ENCODE measurements at places on chromosomes 16 and 17.

DNA sequence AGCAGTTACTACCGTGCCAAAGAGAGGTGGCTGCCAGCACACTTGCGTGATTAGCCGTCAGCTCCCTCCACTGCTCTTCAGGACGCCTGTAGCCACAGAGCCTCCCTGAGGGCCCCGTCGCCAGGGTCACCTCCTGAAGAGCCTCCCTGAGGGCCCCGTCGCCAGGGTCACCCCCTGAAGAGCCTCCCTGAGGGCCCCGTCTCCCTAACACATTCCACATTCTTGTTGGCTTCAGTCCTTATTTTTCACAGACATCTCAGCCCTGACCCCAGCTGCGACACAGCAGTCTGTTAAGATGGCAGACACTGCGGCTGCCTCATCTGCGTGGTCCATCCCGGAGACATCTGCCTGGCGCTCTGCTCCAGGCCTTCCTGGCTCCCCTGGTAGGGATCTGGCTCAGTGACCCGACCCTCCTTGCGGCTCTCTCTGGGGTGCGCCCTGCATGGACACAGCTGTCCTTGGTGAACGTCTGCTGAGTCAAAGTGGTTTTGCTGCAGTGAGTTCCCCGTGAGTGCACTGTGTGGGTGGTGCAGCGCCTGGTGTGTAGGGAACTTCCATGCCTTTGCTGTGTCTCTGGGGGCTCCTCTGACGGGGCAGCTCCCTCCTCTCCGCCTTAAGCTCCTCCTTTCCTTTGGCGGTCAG is 11.4 kb downstream of the ACSF3 start:
- DNase-seq: peak; percentile 56

DNA sequence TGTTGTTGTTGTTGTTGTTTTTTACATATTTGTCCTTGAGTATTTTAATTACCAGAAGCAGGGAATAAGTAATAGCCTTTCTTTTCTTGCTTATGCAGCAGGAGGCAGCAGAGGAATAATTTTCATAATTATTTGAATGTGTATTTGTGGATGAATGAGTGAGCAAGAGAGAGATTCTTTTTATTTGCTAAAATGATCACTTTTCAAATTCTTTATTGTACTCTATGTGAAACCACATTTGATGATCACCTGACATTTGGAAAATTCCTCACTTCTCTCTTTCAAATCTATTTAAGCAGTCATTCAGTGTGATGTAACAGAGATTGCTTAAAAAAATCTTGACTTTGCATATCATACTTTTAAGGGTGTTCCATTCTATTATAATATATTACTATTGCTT is 223.6 kb downstream of the BCAS3 start:
- DNase-seq: peak; percentile 45

DNA sequence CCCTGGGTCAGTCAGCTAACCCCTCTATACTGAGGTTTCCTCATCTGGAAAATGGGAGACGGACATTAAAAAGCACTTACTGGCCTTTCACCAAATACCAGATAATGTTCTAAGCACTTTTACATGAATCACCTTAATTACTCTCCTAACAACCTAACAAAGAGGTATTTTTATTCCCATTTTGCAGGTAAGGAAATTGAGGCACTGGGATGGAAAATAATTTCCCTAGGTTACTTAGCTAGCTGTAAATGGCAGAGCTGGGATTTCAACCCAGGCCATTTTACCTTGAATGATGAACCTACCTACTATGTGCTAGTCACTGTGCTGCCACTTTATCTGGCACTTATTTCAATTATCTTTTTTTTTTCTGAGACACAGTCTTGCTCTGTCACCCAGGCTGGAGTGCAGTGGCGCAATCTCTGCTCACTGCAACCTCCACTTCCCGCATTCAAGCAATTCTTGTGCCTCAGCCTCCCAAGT is 3.7 kb downstream of the KIF22 start:
- no peak for DNase-seq

GRCh38 chr17:965311-965989 is 14.1 kb downstream of the NXN start:
- DNase-seq: no peak

DNA sequence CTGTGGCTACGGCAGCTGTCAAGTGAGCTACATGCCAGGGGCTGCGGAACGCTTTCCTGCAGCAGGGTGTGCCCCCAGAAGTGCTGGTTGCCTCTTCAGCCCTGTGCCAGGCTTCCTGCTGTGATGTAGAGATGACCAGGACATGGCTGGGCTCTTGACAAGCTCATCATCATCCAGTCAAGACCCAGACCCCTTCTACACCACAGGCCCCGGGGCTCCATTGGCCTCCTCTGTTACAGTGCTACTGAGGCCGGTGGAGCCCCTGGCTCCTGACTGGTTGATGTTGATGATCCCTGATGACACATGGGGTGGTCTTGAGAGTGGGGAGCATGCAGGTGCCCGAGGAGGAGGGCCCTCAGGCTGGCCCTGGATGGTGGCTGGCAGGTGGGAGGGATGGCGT is 50.1 kb downstream of the B9D1 start:
- DNase-seq: no peak

GRCh38 chr17:15649861-15650421 is 30.4 kb upstream of the FBXW10B start:
- DNase-seq: no peak

DNA sequence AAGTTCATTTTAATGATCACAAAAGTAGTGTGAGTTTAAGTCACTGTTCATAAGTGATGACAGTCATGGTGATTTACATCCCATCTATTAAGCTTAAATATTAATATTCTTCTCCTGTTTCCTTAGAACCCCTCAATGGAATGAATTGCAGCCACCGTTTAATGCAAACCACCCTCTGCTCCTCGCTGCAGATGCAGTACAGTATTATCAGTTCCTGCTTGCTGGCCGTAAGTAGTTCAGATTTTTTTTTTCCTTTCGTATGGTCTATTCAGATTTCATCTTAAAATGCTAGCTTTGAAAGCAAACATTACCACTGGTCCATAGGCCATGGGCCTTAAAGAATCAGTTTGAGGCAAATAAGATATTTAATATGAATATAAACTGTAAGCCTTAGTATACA is 359.0 kb upstream of the TBX2 start:
- DNase-seq: no peak

- no peak for DNase-seq
These were observed 14.3 kb upstream of the PDK2 start for GRCh38 chr17:50080827-50081226.

GRCh38 chr17:44326861-44327444 is 2.3 kb upstream of the SLC25A39 start:
- DNase-seq: peak; percentile 94

- no peak for DNase-seq
These were observed 1.8 kb upstream of the TNK1 start for GRCh38 chr17:7379134-7379533.

- DNase-seq: no peak
These were observed 32.8 kb downstream of the LDHD start for GRCh38 chr16:75083813-75084212.

DNA sequence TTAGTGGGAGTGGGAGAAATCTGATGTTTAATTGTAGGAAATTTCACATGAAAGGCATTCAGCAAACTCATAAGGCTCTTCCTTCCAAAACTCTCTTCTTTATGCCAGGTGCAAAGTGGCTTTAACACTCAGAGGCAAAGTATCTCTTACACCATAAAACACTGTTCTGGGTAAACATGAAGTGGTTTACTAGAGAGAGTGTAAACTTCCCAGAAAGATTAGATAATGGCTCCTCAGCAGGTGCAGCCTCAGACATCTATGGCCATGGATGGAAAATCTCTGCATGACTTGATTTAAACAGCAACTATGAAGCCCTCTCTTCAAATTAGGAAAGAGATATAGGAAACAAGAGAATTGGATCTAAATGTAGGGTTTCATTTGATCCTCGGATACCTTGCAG is 583.1 kb upstream of the SALL1 start:
- DNase-seq: no peak

- no peak for DNase-seq
These were observed 58.8 kb upstream of the MAF start for GRCh38 chr16:79659344-79659743.

GRCh38 chr16:26993511-26993910 is 73.2 kb upstream of the C16orf82 start:
- DNase-seq: no peak

- DNase-seq: peak; percentile 37
These were observed 9.2 kb downstream of the SYT17 start for GRCh38 chr16:19177111-19177739.

GRCh38 chr17:40597156-40597555 is 31.9 kb upstream of the CCR7 start:
- no peak for DNase-seq

DNA sequence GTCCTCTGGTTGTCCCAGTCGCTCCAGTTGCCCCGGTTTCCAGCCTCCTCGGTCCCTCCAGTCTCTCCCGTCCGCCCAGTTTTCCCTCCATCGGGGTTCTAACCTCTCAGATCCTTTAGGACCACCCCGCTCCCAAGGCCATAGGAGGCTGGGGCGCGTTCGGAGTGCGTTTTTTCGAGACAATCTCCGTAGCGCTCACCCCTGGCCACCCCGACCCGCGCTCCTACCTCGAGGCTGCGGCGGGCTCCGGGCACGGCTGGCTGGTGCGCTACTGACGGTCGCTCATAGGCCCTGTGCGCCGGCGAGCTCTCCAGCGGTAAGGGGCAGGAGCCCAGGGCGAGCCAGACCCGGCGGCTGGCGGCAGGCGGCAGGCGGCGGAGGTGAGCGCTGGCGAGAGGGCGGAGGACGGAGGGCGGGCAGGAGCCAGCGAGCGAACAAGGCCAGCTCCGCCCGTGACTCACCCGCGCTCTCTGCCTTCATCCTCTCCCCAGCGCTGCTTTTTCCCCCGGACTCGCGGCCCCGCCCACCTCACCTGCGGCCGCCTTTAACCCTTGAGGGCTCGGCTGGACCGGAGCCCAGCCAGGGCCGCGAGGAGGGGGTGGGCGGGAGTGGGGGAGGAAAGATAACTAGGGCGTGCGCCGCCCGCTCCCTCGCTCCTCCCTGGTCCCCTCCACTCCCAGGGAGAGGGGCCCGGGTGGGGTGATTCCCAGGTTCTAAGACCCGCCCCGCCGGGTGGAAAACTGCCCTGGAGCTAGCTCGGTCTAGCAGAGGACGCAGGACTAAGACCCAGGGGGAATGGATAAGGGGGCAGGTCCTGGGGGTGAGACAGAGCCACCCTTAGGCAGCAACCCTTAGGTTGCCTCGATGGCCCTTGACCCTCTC is at the start of gene SP6:
Gene SP6 (minus strand): TSS at position 472 of the 882 bp plus-strand sequence. CDS start 2,734 bp downstream, outside the sequence.
- no peak for DNase-seq

DNA sequence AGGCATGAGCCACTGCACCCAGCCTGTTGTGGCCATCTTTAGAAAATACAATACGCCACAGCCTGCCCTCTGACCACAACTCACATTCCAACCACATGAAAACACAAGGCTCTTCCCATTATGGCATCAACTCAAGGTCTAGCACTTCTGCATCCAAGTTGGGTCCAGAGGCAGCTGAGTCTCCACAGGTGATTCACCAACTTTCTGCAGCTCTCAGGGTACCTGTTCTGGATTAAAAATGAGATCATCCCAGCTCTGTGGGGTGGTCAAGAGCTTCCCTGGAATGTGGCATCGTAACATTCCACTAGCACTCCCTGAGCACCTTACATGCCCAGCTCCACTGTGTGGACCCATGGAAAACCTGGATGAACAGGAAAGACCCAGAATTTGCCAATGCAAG is 9.9 kb upstream of the GUCY2D start:
- DNase-seq: no peak

- DNase-seq: no peak
These were observed 387.5 kb upstream of the HSBP1 start for GRCh38 chr16:83420206-83420760.

DNA sequence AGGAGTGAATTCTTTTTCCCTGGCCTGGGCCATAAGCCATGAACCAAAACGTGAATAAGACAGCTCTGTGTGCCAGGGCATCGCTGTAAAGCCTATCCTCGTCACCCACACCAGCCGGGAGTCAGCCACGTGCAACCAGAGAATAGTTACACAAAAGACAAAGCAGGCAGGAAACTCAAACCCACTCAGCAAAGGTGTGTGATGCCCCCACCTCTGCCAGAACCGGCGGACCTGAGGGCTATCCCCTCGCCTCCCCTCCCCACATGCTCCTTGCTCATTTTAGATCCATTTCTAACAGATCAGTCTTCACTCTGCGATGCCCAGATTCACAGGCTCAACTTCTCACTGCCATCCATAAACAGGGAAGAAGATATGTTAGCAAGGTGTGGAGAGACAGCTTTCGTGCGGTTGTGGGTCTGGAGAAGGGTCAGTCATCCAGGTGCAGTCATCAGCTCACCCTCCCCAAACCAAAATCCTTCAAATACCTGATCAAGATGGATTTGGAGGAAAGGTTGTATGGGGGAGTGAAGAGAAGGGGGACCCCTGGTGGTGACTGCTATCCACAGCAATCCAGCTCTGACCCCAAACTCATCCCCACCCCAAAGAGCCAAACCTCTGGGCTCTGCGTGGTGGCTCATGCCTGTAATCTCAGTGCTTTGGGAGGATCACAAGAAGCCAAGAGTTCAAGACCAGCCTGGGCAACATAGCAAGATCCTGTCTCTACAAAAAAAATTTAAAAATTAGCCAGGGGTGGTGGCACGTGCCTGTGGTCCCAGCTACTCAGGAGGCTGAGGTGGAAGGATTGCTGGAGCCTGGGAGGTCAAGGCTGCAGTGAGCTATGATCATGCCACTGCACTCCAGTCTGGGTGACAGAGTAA is 219.2 kb downstream of the C16orf78 start:
- DNase-seq: no peak

DNA sequence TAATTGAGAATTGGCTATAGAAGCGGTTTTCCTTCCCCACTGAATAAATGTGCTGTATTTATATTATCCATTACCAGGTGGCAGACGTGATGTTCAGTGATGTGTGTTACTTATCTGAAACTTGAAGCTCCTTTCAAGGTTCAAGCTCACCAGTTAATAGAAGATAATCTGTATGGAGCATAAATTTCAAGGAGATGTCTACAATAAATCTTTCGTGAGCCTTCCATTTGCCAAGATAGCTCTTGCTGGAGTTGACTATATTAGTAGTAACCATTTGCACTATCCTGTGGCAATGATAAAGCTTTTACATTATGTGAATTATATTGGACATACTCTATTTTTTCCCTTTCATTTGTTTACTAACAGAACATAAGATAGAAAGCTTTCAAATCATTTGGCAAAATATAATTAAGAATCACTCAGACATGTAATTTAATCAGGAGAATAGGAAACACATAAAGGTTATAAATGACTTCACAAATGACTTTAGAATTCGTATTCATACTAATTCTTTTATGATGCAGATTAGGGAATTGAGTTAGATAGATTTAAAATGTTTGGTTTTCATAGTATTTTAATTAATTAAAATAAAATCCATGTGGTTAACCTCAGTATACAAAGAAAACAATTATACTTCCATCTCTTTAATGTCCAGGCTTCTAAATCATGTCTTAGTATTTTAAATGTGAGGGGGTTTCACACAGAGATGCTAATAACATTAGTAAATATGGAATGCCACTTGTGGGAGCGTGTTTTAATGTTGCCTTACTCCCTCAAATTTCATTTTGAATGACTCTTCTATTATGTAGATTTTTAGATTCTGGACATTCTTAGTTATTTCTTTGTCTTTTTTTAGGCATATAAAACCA is 664.4 kb upstream of the CDH8 start:
- no peak for DNase-seq

DNA sequence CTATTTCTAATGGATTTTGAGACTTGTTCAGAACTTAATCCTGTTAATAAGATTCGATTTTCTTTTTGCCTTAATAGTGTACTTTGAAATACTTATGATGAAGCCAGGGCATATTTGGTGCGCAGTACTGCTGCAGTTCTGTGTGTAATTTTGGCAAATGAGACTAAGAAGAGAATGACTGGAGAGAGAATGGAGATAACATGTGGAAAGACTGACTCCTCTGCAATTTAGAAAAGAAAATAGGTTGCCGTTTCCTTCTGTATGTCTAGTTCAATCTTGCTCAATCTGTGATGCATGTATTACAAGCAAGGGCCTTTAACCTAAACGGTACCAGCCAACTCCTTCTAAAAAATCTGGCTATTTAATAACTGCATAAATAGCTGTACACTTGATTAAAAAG is 285.1 kb upstream of the CDH11 start:
- no peak for DNase-seq
